Lung (tissue), 17 donors: ENCODE measurements at places on chromosomes 2 and 18. TPM values are rescaled to one million over a fixed set of nuclear protein-coding genes. Genes with fewer than 3 reads are reported as not detected.
A peak's percentile ranks its signal among the peaks of the same experiment; 100 is the strongest.

- DNase-seq: peak; percentile 49
Measured at GRCh38 chr2:223041527-223042109, 10.4 kb upstream of the KCNE4 start.

- no peak for DNase-seq
Measured at GRCh38 chr18:23283916-23284430, 148.7 kb downstream of the CABLES1 start.

DNA sequence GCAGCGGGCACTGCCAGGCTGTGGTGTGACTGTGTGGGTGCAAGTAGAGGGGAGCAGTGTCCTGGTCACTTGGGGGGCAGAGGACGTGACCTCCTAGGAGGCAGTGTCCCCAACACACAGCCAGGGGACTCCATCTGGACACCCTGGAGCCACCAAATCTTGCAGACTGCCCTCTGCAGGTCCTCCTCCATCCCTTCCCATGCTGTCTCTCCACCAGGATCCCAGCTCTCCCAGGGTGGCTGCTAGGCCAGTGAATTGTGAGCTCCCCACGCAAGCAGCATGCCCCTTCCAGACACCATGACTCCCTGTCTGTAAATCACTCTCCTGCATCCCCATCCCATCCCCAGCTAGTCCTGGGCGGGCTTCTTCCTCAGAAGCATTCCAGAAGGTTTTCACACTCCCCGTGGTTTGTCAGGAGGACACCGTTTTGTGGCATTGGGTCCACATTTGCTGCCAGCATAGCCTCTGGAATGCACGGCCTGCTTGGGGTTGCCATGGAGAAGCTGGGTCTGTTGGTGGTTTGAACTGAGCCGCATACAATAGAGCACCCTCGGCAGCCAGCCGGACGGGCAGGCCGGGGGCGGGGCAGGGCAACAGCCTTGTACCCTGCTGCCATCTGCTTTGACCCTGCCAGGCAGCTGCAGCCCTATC lies 210.7 kb downstream of the KLHL29 start:
- peak; percentile 76 for DNase-seq

- no peak for DNase-seq
Measured at GRCh38 chr18:79692056-79692455, 12.5 kb downstream of the CTDP1 start.

GRCh38 chr18:51196811-51197660 lies 445 bp downstream of the MEX3C start:
- peak; percentile 77 for DNase-seq

GRCh38 chr2:156158808-156159207 lies 173.7 kb downstream of the NR4A2 start:
- DNase-seq: no peak

DNA sequence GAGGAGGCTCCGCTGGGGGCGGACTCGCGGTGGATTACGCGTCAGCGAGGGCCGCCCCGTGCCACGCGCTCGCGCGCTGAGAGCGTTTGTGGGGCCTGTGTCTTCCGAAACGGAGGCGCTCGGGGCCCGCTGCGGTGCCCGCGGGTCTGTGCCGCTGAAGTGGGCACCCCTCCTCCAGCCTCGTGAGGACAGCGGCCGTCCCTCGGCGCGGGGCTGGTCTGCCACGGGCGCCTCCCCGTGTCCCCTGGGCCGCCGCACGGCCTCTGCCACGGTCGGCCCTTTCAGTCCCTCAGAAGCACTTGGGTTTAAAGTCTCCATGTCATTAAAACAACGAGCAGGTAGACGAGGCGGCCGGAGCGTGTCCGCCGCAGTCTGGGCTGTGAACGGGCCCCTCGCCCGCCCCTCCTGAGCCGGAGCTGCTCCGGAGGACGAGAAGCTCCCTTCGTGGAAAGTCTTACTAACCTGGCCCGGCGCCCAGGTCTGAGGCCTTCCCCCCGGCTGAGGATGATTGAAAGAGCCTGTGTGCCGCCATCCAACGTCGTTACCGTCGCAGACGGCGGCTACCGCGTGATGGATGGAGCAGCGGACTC lies 97.6 kb downstream of the NFATC1 start:
- DNase-seq: peak; percentile 25

DNA sequence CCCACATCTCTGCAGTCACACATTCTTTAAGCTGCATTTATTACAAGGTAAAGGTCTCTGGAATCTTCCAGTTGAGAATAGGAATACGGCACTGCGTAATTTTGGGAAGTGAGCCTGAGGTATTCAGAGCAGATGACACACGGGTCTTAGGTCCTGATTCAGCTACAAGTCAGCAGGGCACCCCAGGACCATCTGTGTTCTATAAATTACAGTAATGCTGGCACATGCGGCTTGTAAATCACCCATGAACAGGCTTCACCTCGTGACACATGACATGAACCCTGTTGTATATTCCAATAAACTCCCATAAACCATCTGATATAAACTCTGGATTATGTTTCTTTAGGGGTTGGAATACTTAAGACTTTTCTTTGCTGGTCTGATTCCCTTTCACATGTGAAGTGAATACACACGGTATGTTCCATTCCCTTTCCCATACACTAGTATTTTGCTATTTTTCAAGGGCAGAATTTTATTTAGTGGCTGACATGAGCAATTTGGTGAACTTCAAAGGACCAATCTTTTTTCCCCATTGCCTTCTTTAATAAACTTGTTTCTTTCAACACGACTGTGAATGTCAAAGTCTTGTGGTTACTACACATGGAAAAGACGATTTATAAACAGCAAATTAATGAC lies 298.6 kb downstream of the MEIS1 start:
- no peak for DNase-seq

- no peak for DNase-seq
Measured at GRCh38 chr2:43444989-43445645, 150.7 kb downstream of the THADA start.

DNA sequence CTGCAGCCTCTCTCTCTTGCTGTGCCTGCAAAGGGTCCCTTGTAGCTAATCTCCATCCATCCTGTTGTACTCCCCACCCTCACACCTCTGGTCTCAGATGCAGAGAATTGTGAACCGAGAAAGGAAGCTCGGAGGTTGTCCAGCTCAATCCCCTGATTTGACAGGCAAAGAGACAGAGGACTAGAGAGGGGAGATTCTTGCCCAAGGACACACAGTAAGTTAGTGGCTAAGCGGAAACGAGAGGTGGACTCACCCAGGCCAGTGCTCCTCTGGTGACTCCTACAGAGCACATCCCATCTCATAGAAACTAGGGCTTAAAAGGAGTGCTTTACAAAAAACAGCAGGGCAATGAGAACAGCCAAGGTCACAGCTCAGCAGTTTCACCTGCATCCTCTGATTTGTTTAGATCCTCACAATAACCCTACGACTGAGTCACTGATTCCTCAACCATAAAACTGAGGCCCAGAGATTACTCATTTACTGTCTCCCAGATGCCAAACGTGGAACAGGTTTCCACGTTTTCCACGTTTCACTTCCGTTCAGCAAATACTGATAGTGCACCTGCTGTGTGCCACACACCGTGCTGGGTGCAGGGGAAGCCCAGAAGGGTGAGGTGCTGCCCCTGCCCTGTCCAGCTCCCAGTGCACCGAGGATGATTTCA lies 22.1 kb downstream of the EHD3 start:
- no peak for DNase-seq

DNA sequence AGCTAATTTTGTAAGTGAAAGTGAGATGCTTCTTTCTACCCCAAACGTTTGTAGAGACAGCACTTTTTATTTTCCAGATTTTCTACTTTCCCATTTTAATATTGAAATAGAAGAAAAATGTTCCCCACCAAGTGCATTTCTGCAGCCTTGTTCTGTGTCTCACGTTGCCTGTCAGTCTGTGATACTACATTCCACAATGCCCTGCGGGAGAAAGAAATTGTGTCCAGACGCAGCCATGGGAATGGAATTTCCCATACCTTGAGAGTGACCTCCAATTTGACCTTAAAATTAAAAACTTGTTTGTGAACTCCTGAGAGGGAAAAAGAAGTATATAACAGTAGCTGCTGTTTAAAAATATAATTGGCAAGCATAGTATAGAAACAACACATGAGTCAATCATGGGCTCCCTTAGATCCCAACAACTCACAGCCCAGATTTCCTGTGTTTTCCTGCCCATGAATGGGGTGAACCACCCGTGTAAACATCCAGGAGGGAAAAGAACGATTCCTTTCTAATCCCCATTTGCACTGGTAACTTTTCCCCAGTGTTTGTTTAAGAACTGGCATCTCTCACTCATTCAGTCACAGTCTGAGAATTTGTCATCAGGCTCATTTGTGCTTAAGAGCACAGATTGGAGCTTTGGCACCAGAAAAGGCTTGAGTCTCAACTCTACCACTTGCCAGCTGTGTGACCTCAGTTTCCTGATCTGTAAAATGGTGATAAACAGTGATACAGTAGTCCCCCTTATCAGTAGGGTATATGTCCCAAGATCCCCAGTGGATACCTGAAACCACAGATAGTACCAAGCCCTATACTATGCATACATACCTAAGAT lies 166.1 kb upstream of the ZNF521 start:
- no peak for DNase-seq

DNA sequence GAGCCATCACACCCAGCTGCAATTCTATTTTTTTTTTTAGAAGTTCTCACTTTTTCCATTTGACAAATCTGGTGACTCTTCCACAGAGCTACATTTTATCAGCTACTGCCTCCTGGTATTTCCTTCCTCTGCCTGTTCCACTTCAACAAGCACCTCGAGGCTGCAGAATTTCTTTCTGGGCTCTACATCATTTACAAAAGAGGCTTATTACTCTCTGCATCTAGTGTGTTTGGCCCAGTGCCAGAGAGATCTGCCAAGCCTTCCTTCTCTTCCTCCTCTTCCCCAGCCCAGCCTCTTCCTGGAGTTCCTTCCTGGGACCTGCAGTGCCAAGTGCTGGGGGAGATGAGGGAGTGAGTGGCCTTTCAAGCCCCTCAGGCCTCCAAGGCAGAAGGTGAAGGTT lies 119.6 kb upstream of the ITGA6 start:
- peak; percentile 49 for DNase-seq

DNA sequence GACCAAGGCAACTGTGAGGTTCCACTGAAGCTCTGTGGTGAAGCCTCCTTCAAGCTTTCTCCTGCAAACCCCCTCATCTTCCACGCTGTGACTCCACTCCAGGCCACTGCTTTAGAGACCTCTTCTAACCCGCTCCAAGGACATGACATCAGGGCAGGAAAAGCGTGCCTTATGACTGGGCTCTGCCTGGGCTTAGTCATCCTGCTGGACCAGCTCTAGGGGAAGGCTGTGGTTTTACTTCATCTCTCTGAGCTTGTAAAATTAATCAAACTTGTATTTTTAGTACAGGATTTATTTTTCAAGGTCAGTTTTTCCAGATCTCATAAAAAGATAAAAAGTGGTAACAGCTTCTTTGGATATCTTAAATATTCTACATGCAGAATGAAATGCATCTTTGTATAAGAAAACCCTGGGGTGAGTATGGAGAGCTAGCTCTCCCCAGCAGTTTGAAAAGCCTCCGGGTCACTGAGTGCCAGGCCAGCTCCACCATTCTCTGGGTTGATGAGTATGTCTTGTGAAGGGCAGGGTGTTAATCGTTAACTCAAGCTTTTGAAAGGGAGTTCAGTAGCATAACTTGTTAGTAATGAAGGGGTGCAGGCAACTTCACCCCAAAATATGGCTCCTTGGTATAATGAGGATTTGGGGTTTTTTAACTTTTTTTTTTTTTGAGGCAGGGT lies 33.1 kb upstream of the YPEL5 start:
- DNase-seq: peak; percentile 41

DNER gene
- polyA plus RNA-seq: 2.0 TPM

GREB1L gene
- 0.55 TPM for polyA plus RNA-seq

CHRNG gene
- polyA plus RNA-seq: not detected

TNS1 gene
- 108 TPM for polyA plus RNA-seq

TMEM247 gene
- polyA plus RNA-seq: not detected
